ENCODE measurements at places on chromosomes 1 and 21. TPM values are rescaled to one million over a fixed set of nuclear protein-coding genes. Genes with fewer than 3 reads are reported as not detected.
A peak's percentile ranks its signal among the peaks of the same experiment; 100 is the strongest.

Gene GNG5
- 113 TPM for total RNA-seq

GRCh38 chr1:22044690-22045420 lies 7.7 kb upstream of the CDC42 start:
- DNase-seq: no peak

Gene PRAMEF1
- total RNA-seq: not detected

- DNase-seq: peak; percentile 73
Measured at GRCh38 chr1:152110365-152110859, 4.8 kb downstream of the TCHH start.

GRCh38 chr1:41073971-41074370 lies 52.4 kb upstream of the SLFNL1 start:
- no peak for DNase-seq

DNA sequence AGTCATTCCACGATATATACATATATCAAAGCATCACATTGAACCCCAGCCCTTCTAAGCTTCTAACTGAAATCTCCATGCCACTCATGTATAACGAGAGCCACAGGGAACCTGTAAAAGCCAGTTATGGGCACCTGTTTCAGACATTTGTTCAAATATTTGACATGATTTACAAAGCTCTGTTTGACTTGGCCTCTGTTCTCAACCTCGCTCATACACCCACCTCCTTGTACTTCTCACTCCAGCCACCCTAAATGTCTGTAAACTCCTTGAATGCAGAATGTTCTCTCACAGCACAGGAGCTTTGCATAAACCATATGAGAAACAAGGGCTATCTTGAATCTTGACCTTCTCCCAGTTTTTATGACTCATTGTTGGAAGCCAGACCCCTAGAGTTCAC lies 36.9 kb upstream of the CD2 start:
- DNase-seq: no peak

DNA sequence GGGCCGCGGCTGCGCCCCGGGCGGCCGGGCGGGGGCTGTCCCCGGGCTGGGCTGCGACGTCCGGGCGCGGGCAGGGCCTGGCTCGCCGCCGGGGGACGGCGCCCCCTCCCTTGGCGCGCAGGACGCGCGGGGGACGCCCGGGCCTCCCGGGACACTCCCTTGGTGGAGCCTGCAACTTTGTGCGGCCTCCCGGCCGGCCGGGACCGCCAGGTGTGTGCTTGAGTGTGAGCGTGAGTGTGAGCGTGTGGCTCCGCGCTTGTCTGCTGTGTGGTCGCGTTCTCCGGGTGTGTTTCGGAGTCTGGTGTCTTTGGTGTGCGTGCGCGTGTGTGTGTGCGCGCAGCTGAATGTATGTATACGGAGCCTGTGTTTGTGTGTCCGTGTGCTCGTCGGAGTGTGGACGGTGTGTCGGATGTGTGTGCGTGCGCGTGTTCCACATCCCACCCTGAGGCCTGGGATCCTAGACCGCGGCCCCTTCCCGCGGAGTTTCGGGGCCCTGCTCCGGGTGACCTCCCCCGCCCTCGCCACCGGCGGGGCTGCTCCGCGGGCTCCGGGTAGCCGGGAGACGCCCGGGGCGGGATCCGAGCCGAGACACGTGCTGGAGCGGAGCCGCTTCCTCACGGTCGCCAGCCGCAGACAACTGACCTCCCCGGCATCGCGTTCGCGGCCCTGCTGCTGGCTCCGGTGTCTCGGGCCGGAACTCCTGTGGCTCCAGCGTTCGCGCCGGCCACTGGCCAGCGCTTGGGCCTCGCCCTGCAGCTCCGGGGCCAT lies 1.7 kb downstream of the PTPRU start:
- DNase-seq: peak; percentile 59

Gene MTARC1
- total RNA-seq: 33.7 TPM

GRCh38 chr1:155454096-155454495 lies 108.5 kb downstream of the ASH1L start:
- DNase-seq: no peak

Gene FNBP1L
- 115 TPM for total RNA-seq

DNA sequence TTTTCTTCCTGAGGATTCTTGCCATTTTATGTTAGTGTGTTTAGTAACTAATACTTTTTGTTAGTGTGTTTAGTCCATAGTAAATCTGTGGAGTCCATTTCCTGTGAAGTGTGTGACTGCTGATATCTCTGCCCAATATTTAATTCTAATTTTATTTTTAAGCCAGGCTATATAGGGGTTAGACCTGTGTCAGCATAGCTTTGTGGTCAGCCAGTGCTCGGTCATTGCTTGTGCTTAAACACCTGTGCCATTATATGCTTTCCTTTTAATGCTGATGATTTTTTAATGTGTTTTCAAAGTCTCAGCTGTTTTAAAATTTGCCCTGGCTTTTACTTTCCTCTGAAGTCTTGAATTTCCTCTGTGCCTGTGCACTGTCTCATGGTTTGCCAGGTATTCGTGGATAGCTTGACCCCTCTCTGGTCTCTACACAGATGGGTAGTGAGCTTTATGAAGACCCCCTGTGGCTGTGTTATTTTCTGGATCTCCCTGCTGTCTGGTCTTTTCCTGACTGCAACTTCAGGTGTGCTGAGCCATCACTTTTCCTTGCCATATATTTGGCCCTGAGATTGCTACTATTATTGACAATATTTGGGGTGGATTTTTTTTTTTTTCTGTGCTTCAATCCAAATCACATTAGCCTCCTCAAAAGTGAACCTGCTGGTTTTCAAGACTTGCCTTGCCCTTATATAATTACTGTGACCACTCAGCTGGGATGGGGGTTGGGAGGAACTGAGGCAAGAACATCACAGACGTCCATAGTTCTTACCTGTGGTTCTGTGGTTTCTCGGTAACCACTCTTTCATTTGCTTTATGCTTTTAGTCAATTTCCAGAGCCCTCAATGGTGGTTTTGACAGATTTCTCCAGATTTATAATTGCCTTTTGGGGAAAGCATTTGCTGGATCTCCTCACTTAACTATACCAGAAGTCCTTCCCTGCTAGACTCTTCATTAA lies 59.6 kb downstream of the RPS6KC1 start:
- no peak for DNase-seq

Gene AQP10
- not detected for total RNA-seq

- DNase-seq: no peak
Measured at GRCh38 chr1:220811695-220812094, 25.0 kb downstream of the MTARC1 start.

Gene DNAH14
- total RNA-seq: 39.7 TPM

GRCh38 chr1:26900001-26900814 lies at the start of gene GPATCH3:
GPATCH3 (minus strand) TSS chr1:26900467; CDS start chr1:26900442, 25 bp downstream.
- DNase-seq: peak; percentile 88

DNA sequence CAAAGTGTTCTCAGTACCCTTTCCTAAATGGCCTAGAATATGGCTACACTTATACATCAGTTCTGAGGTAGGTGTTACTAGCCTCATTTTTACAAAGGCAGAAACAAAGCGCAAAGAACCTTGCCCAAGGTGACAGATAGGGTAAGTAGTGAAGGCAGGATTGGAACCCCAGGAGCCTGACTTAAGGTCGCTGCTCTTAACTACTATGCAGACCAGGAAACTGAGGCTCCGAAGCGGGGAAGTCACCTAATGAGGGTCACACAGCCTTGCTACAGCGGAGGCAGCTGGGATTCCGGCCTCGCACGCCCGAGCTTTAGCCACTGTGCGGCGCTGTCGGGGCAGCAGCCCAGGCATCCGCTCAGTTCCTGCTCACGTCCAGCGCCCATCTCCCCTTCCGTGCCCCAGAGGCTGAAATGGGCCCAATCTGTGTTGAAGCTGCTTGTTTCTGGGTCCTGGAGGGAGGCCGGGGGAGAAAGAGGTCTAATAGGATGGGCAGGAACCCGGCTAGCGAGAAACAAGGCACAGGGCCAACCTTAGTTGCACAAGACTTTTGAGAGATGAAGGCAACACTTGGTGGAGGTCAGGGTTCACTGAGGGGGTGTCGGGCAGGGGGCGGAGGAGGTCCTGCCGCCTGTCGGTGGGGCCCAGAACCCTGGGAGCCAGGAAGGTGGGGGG lies 1.4 kb upstream of the FOXD2 start:
- DNase-seq: peak; percentile 90

Gene ZNF684
- 6.5 TPM for total RNA-seq

Gene FCRL4
- total RNA-seq: not detected

GRCh38 chr1:119544165-119544762 lies 37.3 kb downstream of the HSD3B1 start:
- peak; percentile 65 for DNase-seq

DNA sequence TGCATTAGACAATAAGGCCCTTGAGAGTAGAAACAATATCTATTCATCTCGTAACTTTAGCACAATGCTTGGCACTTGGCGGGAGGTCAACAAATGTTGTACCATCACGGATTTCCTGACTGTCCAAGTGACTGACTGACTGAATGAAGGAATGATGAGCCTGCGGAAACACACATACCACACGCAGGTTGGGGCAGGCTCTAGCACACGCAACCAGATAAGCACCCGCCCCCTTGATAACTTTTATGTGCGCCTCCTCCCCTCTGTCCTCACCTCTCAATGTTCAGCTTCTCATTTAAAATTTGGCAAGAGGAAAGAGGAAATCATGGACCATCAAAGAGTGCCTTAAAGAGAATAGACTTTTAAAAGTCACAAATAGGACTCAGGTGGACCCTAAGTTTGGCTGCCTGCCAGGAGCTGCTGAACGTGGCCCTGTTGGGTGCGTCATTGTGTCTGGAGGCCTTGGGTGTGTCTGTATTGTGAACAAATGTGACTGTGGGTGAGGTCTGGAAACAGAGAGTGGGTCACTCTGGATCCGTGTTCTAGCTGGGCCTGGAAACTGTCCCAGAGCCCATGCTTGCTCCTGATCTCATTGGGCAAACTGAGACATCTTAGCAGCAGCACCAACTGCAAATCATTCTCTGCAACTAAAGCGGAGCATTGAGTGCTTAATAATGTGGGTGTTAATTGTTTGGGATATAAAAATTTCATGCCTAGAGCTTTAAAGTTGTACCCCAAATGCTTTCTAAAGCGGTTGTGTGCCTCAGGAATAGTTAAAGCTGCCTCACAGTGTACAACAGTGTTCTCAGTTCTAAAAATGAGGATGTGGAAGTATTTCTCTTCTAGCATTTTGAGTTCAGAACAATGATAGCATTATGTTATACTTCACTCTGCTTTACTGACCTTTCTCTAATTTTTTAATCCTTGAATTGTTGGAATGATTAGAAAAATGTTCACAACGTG lies 47.6 kb upstream of the ABCG1 start:
- no peak for DNase-seq

DNA sequence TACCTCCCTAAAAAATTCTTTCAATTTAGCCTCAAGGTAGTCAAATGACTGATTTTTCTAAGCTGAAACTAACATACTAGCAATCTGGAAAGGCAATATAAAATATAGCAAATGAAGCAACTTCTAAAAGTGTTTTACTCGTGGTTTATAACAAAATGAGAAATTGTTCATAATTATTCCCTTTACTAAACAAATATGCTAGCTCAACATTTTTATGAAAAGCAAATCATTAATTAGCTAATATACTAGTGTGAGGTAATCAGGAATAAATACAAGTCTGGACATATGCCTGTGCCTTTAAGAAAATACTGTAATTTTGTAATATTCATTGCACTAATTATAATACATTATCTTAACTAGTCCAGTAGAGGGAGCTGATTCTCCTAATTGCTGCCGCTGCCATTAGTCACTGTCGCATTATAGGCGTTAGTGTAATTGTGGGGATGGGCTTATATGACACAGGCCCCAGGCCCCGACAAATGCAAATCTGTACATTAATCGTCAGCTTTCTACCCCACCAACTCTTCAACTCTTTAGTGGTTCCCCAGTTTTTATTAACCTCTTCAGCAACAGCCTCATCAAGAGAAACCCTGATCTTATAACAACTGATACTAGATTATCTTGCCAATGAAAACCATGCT lies 160.9 kb downstream of the GABPA start:
- no peak for DNase-seq

Gene LPAR3
- total RNA-seq: 3.0 TPM

DNA sequence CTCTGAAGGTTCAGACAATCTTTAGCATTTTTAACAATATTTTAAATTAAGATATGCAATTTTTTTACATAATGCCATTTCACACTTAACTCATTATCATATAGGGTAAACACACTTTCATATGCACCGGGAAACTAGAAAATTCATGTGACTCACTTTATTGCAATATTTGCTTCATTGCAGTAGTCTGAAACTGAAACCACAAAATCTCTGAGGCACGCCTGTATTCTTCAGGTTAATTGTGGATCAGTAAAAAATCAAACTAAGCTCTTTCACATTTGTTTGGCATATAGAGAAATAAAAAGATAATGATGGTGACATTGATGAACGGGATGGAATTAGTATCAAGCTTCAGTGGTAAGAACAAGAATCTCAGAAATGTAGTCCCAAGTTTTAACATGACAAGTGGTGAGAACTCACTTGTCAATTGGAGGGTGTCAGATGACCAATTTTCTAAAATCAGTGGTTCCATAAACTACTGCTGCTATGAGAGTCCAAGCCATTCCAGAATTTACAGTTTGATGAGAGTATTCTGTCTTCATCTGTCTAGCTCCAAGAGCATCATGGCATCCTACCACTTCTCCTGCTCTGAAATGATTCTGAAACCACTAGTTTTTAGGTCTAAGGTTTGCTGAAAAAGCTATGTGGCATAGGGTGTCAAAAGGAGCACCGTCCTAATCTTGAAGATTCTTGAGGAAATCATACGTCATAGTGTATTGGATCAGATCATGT lies 281.0 kb downstream of the PTPRC start:
- DNase-seq: no peak

DNA sequence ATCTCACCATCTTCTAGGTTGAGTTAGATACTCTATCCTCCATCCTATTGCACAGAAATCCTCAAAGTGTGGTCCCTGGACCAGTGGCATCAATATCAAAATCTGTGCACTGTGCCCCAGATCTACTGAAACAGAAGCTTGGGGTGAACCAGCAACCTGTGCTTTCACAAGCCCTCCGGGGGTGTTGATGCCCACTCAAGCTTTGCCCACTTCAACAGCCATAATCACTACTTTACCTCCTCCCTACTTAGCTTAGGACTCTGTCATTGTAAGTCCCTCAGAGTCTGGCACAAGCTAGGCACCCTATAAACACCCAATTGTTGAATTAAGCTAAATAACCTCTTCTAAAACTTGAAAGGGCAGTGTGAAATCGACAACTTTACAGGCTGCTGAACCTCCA lies 144.2 kb upstream of the SOD1 start:
- no peak for DNase-seq

GRCh38 chr1:35810096-35810881 lies 2.5 kb downstream of the AGO4 start:
- DNase-seq: no peak

DNA sequence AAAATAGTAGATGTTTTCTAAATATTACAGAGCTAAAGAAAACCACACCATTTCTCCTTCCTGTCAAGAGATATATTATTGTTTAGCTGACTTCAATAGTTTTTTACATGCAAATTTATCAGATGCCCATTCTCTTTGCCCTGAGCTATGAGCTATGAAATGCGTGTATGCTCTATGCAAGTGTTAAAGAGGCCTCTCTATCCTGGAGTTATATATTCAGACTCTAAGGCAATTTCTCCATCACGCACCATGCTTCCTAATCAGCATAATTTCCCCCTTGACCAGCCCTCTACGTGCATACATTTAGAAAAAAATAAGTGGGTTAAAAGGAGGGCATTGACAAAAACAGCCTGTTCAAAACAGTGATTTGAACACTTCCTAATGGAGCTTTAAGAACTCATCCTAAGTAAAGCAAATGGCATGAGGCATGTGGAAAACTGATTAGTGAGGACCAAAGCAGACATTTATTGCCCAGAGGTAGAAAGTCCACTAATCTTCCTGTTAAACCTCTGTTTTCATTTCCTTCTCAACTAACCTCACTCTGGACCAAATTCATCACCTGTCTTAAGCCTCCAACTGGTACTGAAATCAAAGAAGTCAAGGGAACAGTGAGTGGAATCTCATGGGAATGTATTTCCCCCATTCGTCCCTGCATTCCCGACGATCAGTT lies 565.8 kb upstream of the PKN2 start:
- DNase-seq: no peak
